ENCODE measurements at places on chromosomes 12 and 14.

DNA sequence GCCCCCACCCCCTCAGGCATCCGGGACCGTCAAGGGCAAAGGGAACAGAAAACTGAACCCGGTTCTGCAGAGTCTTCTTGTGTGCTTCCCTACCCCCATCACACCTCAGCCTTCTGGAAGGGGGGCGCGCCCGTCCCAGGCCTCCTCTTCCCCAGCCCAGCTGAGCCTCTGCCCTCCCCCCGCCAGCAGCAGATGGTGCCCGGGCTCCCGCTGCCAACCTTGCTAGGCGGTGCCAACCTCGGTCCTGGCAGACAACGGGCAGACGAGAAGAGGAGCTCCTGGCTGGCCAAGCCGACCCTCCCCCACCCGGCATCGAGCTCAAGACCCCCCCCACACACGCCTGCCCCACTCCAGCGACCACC lies 8.7 kb downstream of the STAC3 start:
- no peak for DNase-seq

DNA sequence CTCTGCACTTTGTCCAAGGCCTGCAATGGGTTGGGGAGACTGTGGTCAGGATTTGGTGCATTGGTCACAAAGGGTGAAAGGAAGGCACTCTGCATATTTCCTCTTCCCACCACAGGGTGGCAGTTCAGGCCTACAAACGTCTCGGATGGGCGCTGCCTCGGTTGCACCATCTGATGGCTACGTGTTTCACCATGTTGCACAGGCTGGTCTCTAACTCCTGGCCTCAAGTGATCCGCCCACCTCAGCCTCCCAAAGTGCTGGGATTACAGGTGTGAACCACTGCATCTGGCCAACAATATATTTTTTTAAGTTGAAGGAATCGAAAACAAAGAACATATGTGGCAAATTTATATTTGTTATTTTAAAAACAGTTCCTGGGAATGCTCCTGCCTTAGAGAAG lies 35.1 kb downstream of the TMBIM6 start:
- peak; percentile 86 for DNase-seq

- no peak for DNase-seq
Observed at GRCh38 chr14:55454264-55455002, 14.0 kb upstream of the TBPL2 start.

- peak; percentile 40 for DNase-seq
Observed at GRCh38 chr12:126747530-126748149, 1519.3 kb upstream of the TMEM132C start.

GRCh38 chr14:91376547-91377477 lies 40.8 kb downstream of the CCDC88C start:
- no peak for DNase-seq

GRCh38 chr14:103581206-103581605 lies 18.4 kb downstream of the COA8 start:
- no peak for DNase-seq

DNA sequence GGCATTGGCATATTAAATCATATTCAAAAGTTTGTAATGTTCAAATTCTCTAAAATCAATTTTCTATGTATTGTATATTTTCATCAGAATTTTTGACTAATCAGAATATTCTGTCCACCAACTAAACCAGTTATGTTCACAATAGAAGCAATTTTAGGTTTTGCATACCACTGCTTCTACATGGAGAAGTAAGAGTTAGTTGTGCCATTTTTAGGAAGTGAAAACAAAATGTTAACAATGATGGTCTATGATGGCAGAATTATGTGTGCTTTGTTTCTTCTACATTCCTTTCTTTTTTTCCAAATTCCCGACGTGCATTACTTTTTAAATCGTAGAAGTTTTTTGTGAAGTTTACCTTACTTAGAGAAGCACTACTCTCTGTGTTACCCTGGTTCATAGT lies 29.5 kb downstream of the ABHD12B start:
- DNase-seq, result no peak

DNA sequence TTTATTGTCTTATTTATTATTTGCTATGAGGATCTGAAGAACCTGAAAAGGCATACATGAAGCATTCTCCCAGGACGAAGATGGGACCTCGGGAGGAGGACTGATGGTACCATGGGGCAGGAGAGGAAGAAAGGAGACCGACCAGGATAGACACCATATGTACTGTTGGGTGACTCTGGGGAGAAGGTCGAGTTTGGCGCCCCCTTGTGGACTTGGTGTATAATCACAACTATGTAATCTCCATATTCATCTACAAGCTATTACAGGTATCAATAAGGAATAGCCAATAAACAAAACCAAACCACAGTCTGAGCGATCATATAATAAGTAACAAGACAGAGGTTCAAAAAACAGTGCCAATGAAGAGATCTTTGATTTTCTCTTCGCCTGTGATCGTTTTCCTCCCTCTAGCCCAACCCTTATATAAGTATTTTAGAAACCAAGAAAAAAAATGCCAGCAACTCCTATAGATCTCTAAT lies 139.1 kb downstream of the SPTSSA start:
- DNase-seq, result peak; percentile 73

DNA sequence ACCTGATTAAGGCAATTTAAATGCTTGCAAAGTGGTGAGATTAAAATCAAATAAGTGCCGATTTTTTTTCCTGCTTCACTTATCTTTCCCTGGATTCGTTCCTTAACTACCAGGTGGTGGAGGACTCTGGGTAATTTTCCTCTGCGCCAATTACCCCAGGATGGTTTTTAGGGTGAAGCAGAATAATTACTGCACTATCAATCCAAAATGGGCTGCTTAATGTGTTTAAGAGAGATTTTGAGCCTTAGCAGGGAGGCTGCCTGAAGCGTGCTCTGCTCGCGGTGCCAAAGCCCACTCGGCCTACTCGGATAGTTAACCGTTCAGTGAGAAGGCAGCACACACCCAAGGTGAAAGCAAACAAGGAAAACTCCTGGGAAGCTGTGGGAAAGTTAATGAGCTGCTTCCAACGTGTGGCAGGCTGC lies 274.9 kb upstream of the LMO3 start:
- DNase-seq, result peak; percentile 52

DNA sequence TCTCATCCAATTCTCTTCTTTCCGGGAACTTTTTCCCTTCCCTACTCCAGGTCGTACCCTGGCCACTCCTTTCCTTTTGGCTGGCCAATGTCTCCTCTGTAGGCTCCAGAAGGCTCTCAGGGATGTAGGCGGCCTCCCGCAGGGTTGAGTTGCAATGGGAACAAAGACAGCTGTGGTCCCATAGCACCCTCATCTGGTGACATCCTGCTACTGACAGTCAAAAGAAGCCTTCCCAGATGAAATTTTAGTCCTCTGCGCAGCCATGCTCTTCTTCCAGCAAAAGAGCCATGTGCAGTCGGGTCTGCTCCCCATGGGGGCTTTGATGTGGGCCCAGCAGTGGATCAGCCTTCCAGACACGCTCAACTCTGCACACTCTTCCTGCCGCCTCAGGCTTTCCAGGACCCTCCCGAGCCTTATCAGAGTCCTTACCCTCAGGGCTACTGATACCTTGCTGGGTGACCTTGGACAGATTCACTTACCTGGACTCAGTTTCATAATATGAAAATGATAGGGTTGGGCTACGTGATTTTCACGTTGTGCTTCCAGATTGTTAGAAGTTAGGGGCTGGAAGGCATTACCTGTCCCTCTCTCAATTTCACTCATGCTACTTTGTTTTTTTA lies 5.5 kb upstream of the CELA1 start:
- DNase-seq, result peak; percentile 94

GRCh38 chr12:88184196-88184595 lies 42.1 kb downstream of the TMTC3 start:
- DNase-seq, result no peak

DNA sequence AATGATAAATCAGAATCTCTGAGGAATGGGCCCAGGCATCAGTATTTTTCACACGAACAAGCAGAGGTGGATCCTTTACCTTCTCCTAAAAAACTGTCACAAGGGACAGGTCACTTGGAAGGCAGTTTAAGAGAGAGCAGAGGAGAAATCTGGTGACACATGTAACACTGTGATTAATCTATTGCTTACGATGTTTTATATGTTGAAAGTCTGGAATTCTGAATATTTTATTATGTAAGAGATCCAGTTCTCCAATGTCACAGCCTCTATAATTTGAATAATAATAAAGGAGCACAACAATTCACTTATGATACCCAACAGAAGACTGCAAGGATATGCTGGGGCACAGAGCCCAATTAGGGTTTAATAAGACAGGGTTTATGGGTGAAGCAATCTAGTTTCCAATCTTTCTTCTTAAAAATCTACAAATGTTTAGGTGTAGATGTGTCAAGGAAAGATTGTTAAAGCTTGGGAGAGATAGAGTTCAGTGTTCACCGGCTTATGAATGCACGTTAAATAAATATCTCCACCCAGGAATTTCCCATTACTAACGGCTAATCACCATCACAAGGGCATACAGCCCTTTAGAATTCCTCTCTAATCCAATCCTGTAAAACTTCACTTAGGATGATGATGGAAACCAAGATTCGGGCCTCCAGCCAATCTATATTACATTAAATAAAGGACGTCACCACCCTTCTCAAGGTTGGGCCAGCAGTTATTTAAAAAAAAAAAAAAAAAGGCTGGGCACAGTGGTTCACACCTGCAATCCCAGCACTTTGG lies 23.4 kb downstream of the DUSP16 start:
- DNase-seq, result no peak

DNA sequence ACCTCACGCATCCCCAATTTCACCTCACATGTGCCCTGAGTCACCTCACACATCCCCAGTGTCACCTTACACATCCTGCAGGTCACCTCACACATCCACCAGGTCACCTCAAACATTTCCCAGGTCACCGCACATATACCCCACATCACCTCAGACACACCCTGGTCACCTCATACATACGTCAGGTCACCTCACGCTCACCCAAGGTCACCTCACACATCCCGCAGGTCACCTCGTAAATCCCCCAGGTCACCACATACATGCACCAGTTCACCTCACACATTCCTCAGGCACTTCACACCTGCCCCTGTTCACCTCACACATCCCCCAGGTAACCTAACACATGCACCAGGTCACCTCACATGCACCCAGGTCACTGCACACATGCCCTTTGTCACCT lies 864.0 kb downstream of the TMEM121 start:
- DNase-seq, result no peak

- no peak for DNase-seq
Observed at GRCh38 chr12:62817556-62818271, 117.2 kb downstream of the PPM1H start.

- no peak for DNase-seq
Observed at GRCh38 chr12:1657688-1658087, 28.7 kb downstream of the WNT5B start.

GRCh38 chr14:105882626-105883025 lies 356.2 kb downstream of the TMEM121 start:
- DNase-seq, result no peak

- DNase-seq, result peak; percentile 11
Observed at GRCh38 chr14:92135269-92135668, 13.5 kb downstream of the CPSF2 start.

DNA sequence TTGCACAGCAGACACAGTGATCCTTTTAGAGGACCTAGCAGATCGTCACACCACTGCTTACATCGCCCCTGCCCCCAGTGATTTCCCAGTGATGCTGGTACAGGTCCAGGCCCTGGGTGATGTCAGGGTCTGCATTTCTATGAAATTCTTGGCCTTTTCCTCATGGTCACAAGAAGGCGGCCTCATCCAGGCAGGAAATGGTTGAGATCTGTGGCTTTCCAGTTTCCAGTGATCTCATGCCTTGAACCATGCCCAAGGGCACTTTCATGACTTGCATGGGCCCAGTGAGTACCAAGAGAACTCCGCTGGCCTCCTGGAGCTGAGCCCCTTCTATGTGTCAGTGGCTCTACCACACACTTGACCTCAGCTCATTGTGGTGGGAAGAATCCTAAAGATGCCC lies 41.9 kb upstream of the BDKRB2 start:
- DNase-seq, result no peak

DNA sequence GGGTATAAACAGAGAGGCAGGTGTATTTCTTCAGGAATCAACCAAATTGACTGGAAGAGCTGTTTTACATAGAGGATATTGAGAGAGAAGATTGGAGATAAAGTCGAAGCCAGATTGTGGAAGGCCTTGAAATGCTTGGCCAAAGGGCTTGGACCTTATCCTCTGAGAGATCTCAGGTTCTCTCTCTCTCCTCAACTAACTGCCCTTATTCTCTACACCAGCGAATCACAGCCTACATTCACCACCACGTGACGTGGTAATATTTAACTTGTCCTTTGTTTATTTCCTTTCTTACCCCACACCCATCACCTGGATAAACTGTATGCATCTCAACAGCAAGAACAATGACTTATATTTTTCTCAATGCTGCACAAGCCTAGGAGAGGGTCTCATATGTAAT lies 207.4 kb downstream of the EFCAB11 start:
- DNase-seq, result no peak

DNA sequence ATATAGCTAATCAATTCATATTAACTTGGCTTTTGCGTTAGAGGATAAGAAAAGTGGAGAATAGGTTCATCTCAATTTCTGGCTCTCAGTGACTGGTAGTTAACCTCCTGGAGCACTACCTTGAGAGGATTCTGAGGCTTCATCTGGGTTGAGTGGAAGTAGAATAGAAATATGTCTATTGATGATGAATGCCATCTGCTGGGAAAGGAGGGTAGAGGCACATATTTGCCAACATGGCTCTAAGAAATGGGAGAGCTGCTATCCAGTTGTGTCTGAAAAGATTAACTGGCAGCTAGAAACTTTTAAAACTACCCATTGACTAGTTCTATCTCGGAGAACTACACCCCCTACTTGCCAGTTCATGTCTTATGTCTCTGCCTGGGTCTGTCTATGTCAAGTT lies 530.1 kb downstream of the NRXN3 start:
- no peak for DNase-seq

- DNase-seq, result peak; percentile 87
Observed at GRCh38 chr14:100159094-100159864, at the start of gene DEGS2. TSS of gene DEGS2 (minus strand) at chr14:100159645. CDS start at chr14:100159587, 58 bp downstream.

DNA sequence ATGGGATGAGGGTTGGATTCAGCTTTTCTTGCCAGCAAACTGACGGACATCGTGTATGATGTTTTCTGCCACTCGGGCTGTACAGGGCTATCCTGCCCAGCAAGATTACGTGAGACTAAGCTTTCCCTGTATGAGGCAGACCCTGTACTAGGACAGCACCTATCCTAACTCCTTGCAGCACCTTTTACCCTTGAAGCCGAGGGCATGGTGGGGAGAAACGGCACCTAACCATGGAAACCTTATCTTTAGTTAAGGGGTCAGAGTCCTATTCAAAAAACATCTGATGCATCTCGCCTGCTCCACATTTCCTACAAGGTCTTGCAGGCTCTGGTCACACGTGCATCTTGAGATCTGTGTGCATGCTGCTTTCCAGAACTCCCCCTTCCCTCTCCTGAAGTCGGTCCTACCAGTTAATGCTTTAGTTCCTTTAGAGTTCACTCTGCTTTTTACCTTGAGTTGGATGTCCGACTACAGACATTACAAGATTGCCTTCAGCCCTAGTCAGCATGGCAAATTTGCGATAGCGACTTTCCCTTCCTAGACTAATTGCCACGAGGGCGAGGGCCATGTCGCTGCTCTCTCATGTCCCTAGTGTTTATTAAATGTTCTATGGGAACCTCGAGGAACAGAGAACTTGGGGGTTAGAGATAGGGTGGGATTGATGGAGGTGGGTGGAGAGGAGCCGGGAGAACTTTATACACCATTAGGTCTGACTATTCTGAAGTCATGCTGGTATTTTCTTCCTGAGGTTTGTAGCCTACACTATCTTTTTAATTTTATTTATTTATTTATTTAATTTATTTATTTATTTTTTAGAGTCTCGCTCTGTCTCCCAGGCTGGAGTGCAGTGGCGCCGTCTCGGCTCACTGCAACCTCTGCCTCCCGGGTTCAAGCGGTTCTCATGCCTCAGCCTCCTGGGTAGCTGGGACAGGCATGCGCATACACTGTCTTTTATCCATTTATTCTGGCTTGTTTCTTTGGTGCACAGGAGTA lies 6.6 kb downstream of the RAN start:
- DNase-seq, result peak; percentile 19

Data from GM23338 (cell line).